ENCODE measurements at places on chromosomes 13 and 19.

DNA sequence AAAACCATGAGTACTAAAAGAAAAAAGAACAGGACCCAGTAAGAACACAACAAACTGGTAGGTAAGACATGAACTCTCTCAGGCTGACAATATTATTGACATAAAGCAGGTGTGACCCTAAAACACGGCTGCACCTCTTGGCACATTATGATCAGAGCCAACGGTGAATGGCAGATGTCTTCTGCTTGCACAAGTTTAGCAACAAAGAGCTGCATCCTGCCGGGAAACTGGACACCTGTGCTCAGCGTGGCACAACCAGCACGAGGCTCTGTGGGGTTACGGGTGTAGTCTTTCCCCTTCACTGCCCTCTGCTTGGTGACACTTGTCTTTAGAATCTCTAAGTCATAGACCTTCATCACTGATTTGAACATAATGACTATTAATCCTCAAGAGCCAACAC, 97.9 kb downstream of the DOCK9 start:
- no peak for DNase-seq

- DNase-seq, result no peak
These were observed 140.7 kb downstream of the PCCA start for GRCh38 chr13:100229603-100230002.

DNA sequence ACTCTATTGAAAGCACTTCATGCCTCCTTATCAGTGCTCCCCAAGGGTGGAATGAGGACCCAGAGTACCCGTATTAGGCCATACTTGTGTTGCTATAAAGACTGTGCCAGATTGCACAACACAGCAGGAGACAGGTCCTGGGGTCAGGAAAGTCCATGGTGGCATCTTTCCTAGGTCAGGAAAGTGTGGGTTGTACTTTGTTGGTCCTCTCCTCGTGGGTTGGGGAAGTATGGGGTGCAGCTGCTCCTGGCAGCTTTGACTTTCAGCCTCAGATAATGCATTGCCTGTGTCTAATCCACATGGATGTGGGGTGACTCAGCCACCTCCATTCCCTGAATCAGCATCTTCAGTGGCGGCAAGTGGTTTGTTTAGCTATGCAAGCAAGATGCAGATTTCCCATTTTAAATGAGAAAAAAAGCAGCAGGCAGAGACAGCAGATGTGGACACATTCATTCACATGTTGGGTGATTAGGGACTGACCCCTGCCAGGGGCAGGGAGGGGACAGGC, 8.4 kb upstream of the CYP2B6 start:
- DNase-seq, result no peak

DNA sequence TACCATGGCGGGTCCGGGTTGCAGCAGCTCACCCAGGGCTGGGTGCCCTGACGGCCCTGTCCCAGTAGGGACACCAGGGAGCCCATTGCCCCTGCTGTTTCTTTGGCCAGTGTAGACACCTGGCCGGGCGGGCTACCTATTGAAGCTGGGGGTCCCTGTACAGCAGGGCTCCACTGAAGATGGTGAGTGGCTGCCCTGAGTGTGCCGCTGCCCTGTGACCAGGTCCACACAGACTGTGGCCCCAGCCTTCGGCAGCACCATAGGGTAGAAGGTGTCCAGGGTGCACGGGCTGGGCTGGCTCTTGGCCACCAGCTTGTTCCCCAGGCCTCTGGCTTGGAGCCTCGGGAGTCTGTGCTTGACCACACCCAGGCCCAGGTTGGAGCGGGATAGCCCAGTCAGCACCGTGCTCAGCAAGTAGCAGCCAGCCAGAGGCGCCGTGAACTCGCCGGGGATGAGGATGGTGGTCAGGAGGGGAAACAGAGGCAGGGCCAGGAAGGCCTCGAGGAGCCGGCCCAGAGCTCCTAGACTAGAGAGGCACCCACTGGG, 25.4 kb upstream of the NPAS1 start:
- DNase-seq, result no peak

DNA sequence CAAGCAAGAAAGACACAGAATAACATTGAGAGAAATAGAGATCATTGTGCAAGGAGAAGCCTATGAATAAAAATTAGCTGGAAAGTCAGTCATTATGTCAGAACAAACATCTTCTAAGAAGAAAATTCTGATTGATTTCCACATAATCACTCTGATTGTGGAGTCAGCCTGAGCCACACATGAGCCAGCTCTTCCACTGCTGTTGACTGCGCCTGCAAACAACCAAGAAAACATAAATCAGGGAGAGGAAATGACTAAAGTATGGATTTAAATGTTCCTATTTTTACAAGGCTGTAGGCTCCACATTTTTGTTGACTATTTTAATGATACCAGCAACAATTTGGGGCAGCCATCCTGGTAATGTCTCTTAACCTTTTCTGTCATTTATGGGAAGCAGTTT, 962.3 kb downstream of the EFNB2 start:
- no peak for DNase-seq

DNA sequence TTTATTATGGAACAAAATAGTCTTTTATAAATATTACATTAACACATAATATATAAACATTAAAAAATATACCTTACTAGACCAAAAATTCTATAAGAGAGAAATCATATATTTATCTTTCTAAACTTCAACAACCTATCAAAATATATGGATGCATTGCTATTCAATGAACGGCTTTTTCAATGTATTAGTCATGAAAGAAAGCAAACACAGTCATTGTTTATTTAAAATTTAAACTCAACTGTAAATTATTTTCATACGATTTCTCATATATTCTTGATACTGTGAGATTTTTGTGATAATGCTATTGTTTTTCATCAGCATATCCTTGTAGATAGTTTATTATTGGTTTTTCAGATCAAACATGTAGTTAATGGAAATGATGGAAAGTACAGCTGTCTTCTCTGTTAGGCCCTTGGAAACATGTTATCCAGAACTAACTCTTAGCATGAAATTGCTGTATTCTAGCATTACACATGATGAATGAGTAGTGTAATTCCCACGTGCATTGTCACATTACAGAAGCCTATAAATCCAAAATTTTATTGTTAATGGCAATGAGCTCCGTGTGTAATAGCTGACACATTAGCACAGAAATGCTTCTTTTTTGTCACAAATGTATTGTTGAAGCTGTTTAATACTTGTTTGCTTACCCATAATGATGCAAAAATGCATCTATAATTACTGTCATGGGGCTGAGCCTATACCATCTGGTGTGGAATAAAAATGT, 1639.9 kb downstream of the SLITRK5 start:
- no peak for DNase-seq

- no peak for DNase-seq
These were observed 107.9 kb downstream of the NALCN start for GRCh38 chr13:101308247-101309013.

DNA sequence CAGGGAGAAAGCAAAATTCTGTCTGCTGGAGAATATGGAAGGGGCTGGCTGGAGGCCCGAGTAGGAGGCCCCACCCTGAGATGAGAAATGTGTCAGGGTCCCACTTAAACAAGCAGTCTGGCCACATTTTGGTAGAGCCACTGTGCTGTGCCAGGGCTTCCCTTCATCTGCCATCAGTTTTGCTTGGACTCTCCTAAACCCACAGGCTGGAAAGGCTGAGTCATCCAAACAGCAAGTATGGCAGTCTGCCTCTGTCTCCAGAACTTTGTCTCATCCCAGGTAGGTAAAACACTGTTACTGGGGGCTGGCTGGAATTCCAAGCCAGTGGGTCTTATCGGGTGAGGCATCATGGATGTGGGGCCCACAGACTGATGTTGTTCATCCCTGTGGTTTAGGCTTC, 1390.6 kb downstream of the UQCRFS1 start:
- no peak for DNase-seq

DNA sequence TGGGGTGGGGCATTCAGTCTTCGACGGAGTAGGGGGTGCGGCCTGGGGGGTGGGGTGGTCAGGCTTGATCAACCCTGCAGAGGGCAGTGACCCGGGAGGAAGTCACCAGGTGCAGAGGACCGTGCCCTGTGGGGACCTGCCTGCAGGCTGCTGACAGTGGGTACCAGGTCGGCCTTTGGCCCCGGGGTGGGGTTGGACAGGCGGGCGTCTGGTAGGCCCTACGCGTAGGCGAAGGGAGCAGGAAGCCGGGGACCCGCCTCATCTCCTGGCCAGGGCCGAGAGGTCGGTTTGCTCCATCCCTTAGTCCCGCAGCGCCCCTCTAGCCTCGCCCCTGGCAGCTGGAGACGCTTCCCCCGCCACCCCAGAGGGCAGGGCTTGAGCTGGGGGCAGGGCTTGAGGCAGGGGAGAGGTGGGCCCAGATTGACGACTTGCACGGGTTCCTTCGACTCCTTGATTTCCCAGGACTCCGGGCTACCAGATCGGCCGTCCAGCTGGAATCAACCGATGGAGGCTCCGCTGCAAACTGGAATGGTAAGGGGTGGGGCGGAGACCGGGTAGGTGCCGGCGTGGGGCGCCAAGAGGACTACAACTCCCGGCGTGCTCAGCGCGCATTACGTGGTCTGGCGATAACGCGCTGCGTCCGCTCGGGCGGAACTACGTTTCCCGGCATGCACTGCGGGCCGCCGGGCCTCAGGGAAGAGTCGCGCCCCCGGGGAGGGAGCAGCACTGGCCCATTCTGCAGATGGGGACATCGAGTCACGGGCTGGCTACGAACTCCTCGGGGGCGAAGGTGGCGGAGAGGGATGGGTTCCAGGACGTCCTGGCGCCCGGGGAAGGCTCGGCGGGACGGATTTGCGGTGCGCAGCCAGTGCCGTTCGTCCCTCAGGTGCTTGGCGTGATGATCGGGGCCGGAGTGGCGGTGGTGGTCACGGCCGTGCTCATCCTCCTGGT, at the start of gene PNPLA6:
TSS of gene PNPLA6 (plus strand) at position 671 of the 951 bp plus-strand sequence. CDS start at position 743, 72 bp downstream.
- peak; percentile 87 for DNase-seq

DNA sequence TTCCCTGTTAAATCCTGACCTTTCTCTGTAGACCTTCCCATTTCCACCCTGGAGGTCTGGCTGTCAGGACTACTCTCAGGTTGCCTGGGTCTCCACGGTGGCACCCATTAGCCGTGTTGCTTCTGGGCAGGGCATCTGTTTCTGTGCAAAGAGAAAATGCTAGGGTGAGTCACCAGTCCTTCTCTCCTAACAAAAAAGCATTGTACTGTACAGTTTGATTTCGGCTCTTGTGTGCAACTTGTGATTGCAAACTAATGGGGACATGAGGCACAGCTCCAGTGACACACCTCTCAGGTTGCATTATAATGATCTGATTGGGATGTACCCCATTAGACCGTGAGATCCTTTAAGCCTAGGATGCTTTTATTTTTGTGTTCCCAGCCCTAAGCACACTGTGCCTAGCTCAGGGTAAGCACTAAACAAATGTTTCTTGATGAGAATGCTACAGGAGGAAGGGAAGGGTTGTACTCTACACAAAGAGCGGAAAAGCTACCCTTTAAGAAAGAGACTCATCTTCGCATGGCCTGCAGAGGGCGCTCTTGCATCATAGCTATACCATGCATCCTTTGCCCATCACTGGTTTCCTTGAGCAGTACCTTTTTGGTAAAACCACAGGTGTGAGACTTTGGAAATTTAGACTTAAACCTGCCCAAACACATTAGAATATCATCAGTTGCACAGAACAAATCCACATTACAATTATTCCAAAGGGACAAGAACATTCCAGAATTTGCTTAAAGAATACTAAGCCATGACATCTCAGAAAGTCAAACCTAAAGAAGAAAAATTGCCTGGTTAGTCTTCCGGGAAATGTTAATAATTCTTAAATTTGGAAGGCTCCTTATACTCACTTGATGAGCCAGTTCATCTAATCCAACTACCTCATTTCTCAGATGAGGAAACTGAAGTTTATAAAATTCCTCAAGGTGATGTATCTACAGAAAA, 20.3 kb upstream of the TRIM13 start:
- peak; percentile 47 for DNase-seq

- no peak for DNase-seq
These were observed 68.1 kb downstream of the ERCC5 start for GRCh38 chr13:102913914-102914313.

DNA sequence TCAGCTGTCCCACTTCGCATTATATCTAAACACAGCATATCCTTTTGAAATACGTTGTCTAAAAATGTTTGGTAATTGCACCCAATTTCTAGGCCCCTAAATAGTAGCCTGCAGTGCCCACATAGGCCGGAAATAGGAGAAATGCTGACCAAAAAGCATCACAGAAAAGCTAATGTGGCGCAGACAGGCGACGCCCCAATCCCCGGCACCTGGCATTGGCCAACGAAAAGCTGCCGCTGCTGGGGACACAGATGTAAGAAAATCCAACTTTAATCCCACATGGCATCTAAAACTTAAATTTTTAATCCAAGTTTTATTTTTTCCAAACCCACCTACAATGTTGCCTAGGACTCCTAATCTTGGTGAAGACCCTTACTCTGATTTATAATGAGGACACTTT, 4.0 kb downstream of the SAFB2 start:
- no peak for DNase-seq

GRCh38 chr13:100298116-100298681, 209.3 kb downstream of the PCCA start:
- no peak for DNase-seq

GRCh38 chr19:53308339-53308811, 25.2 kb upstream of the ZNF845 start:
- DNase-seq, result no peak

- no peak for DNase-seq
These were observed 64.1 kb downstream of the ERCC5 start for GRCh38 chr13:102909971-102910370.

DNA sequence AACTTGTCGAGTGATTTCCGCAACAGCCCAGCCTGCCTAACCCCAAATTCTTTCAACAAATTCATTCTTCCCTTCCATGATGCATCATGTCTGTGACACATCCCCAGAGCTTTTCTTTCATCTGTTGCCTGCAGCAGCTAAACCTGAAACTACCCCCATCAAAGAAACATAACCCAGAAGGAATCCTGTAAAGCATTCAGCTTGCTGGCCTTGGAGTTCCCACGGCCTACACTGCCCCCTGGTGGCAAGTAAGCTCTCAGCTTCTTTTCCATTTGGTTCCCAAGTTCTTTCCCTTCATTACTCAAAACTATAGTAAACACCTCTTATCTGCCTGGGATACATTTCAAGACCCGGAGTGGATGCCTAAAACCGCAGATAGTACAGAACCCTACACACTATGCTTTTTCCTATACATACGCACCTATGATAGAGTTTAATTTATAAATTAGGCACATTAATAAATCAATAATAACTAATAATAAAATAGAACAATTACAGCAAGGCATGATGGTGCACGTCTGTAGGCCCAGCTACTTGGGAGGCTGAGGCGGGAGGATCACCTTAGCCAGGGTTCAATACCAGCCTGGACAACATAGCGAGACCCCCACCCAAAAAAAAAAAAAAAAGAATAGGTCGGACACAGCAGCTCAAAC, 7.4 kb downstream of the ETHE1 start:
- peak; percentile 71 for DNase-seq

- no peak for DNase-seq
These were observed 9.1 kb upstream of the FKRP start for GRCh38 chr19:46736531-46737297.

DNA sequence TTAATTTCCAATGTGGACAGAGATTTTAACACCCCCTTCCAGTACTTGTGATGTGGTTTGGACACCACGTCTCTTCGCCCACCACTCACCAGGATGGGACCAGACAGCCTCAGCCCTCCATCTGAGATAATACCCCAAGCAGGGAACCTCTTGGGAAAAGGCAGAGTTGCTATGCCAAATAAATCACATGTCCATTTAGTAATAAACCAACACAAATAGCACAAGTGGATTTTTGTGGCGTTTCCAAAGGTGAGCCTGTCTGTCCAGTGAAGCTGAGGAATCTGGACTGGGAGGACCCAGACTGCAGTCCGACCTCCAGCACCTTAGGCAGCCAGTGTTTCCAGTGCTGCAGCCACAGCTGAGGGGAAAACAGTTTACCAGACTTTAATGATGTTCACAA, 34.1 kb upstream of the GAS6 start:
- no peak for DNase-seq

- no peak for DNase-seq
These were observed 19.4 kb upstream of the FOSB start for GRCh38 chr19:45448425-45448756.

GRCh38 chr13:85985797-85986196, 186.6 kb upstream of the SLITRK6 start:
- no peak for DNase-seq
